ENCODE measurements at places on chromosomes 16 and 17.

GRCh38 chr17:17943281-17943984 is 28.8 kb downstream of the TOM1L2 start:
- no peak for DNase-seq

DNA sequence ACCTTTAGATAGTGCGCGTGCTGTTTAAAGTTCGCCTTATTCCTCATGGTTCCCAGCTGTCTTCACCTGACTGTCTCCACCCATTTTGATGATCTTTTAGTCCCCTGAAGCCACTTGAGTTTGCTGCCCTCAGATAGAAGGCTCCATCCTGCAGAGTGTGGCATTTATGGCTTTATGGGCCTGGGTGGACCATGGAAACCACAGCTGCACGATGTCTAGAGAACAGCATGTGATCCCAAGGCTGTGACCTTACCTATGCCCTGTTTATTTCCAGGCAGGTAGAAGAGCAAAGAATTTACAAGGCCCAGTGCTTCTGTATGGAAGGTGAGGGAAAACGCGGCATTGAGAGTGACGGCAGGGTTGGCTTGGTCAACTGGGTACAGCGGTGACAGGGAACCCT is 356.9 kb downstream of the SLC39A11 start:
- DNase-seq: no peak

DNA sequence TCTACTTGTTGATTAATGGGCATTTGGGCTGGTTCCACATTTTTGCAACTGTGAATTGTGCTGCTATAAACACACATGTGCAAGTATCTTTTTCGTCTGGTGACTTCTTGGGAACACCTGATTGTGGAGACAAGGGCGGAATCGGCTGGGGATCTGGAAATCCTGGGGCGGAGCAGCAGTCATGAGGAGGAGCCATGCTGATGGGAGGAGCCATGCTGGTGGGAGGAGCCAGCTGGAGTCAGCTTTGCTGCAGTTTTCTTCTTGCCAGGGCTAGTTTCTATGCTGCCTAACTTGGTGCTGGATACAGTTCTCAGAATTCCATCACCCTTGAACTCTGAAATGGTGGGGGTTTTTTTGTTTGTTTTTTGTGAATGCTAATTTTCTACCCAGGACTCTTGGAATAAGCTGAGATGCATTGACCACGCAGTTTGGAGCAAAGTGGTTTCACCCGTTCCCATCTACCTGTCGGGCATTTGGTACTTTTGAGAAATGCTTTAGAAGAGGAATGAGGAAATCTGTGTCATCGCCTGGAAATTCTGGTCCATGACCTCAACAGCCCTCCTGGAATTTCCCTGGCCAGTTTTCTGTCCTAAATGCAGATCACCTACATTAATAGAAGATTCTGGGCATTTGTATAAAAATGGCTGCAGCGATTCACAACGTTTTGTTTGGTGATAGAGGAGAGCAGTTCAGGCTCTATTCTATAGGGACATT is 217.4 kb upstream of the ZFHX3 start:
- DNase-seq: no peak

GRCh38 chr16:73050201-73051099 is 2.5 kb upstream of the ZFHX3 start:
- DNase-seq: no peak

- DNase-seq: no peak
These were observed at the start of gene CHST6 for GRCh38 chr16:75495076-75495674. CHST6 (minus strand) TSS chr16:75495441; CDS start chr16:75479828, 15,613 bp downstream.

DNA sequence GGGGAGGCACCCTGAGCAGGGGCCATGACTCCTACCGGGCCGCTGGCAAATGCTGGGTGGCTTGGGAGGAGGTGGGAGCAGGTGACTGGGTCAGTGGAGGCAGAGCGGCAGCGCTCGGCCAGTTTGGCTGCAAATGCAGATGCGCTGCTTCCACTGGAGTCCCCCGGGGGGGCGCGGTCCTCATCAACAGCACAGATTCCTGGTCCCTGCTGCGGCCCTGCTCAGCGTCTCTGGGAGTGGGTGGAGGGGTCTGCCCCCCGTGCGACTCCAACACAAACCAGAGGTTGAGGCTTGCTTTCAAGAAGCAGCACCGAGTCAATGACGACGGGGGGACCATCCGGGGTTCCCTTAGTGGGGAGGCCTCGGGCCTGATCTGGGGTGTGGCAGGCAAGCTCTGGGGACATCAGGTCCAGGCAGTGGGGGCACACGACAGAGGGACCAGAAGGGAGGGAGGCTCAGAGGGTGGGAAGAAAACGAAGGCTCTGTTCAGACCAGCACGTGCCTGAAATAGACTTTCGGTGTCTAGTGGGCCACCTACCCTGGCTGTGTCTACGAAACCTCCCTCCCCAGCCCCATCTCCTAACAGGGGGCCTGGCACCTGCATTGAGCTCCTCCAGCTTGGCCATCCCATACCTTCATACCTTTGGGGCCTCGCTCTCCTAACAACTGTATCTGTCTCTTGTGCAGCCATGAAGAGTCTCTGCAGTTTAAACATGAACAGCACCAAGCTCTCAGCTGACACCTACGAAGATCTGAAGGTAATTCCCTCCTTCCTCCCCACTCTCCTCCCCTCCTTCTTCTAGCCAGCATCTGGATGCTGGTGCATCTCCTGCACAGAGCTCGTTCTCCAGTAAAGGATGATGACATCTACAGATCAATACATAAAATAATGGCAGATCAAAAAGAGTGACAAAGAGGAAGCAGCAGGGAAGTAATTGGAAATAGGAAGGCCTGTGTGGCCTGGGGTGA is 72.5 kb upstream of the PLCG2 start:
- DNase-seq: no peak
